ENCODE measurements at places on chromosomes 6 and 20.
A peak's percentile ranks its signal among the peaks of the same experiment; 100 is the strongest.

DNA sequence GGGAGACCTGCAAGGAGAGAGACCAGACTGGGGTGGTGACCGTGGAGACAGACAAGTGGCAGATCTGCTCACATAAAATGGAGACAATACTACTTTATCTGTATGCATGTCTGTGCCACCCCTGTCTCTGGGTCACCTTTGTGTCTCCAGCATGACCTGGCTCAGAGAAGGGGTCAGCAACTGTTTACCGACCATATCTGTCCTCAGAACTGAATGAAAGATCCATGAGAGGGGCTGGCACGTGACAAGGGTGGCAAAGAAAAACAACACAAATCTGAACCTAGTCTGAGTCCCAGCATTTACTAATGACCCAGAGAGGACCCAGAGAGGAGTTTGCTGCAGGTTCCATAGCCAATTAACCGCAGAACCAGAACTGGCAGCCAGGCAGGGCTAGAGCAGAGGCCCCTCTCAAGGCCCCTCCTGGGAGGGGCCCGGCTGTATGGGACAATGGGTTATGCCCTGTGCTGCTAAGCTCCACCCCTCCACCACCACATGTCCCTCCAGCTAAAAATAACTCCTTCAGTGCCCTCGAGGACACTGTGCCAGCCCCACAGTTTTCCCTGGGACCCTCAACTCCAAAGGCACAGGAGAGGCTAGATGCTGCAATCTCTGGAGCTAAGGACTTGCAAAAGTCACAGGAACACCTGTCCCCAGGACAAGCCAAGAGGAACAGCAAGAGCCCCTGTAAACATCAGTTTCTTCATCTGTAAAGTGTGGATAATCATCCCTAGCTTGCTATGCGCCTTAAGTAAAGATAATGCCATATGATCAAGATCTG is 2.2 kb downstream of the AHCY start:
- DNase-seq: no peak

GRCh38 chr6:131963063-131963462 is 11.9 kb upstream of the CCN2 start:
- no peak for DNase-seq

GRCh38 chr6:142331075-142331551 is 29.3 kb downstream of the ADGRG6 start:
- peak; percentile 84 for DNase-seq

- DNase-seq: no peak
These were observed 34.5 kb downstream of the LATS1 start for GRCh38 chr6:149683256-149683859.

- DNase-seq: no peak
These were observed 1341.0 kb upstream of the EYS start for GRCh38 chr6:67047996-67048395.

- no peak for DNase-seq
These were observed 63.5 kb upstream of the ASCC3 start for GRCh38 chr6:100944644-100945043.

- no peak for DNase-seq
These were observed 36.6 kb downstream of the MOCS1 start for GRCh38 chr6:39897698-39898097.

DNA sequence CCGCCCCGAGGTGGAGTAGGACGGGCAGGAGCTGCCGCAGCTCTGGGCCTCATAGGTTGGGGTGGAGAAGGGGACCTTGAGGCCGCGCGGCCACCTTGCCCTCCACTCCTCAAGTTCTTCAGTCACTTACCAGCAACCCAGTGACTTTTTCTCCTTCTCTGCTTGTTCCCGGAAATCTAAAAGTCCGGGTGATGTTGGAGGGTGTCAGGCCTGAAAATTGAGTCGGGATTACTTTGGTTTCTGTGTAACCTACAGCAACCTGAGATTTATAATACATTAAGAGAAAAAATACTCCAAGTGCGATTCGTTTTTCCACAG is 338 bp downstream of the RWDD1 start:
- no peak for DNase-seq

DNA sequence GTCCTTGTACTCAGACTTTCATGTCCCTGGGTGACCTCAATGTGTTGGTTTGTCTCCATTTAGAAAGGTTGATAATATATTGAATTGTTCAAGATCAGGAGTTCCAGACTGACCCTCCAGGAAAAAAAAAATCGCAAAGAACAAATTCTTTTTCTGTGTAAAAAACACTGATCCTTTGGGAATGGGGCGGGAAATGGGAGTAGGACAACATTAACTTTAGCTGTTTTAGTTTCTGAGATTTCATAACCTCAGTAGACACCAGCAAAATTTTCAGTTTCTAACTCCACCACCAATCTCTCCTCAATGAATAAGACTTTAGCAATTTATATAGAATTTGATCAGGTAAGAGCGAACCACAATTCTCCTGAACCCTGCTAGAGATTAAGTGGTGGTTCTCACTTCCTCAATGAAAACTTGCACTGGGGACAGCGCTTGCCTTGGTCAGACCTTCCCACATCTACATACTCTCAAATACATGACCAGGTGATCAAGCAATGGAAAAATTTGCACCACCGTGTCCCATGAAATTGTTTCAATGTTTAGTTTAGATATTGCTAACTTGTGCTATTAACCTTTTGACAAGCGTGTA is 231.2 kb upstream of the PLN start:
- DNase-seq: no peak

GRCh38 chr20:47914792-47915191 is 129.5 kb upstream of the SULF2 start:
- DNase-seq: no peak

DNA sequence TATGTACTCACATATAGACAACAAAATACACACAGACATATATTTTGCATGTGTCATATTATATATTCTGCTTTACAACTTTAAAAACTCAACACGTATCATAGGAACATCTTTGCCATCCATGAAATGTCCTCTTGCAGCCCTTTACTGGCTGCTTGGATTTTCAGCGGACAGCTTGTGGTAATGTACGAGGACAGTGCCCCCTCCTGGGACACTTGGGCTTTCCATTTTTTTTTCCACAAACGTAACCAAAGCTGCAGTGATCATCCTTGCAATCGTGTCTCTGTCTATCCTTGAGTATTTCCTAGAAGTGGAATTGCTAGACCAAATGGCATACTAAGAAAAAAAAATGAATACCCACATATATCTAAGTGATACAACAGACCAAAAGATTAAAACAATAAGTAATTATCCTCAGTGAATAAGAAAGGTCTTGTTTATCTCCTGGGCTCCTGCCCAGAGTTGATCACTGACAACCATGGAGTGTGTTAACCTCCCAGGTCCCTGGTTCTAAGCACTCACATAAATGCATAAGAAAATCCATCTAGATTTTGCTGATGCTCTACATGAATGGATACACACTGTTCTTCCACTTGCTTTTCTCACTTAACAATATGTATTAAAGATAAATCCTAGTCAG is 18.1 kb downstream of the BPI start:
- DNase-seq: peak; percentile 73

GRCh38 chr6:26003102-26003694 is 40.6 kb downstream of the TRIM38 start:
- peak; percentile 56 for DNase-seq

DNA sequence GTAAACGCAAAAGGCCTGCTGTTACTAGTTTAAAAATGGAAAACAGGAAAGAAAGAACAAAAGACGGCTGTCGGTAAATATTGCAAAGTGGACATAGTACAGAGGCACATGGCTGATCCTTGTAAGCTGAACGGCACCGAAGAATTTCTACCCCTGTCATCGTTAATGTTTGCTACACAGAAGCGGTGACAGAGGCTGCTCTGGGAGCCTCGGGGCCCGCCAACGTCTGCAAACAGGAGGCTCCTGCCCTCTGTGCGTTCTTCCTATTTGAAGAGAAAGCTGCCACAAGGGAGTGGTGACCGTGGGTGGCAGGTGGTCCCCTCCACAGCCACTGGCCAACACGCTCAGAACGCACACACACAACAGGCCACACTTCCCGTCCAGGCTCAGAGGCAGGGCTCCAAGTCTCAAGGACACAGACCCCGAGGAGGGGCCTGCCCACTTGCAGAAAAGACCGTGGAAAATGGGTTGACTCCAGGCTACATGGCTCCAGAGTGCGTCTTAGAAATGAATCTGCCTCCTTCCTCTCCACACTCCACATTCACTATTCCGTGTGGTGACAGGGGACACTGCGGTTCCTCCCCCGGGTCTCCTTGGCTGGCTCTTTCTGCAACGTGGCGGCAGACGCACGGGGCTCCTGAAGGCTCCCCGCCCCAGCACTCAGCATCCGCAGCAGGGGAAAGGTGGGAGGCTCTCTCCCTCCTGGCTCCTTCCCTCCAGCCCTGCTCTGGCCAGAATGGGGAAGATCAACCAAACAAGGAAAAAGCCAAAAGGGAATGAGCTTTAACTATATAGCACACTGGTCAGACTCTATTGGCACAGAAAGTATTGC is 64.5 kb downstream of the GMPR start:
- DNase-seq: no peak

Data from IMR-90 (cell line).